ENCODE measurements at places on chromosomes 11 and 22.

DNA sequence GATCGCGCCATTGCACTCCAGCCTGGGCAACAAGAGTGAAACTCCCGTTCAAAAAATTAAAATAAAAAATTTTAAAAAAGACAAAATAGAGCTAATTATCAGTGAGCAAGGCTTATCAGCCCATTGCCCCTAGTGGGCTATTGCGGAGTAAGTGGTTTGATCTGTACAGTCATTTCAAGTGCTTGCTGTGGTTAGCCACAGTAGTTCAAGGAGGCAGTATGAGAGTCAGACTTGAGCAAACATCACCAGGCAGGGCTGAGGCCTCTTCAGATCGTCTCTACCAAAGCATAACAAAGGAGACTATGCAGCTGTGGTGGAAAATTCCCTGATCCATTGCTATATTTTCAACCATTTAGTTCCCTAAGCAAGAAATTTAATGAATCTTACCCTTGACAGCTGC lies 4.3 kb upstream of the SBF2 start:
- no peak for DNase-seq

- no peak for DNase-seq
These were observed 19.6 kb downstream of the DAGLA start for GRCh38 chr11:61699737-61700160.

DNA sequence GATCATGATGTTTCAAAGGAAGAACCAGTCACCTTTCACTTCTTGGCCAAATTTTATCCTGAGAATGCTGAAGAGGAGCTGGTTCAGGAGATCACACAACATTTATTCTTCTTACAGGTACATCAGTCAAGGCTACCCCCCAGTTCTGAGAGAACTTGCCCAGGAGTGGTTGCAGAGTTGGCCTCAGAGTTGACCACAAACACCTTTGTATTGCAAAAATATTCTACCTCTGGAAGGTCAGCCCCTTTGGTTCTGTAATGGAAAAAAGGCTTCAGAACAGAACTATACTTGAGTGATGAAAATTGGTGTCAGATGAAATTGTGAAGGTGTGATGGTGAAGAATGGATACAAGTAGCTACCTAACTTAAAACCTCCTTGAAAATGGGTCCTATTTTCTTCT lies 35.7 kb downstream of the NF2 start:
- DNase-seq = no peak

- DNase-seq = no peak
These were observed 13.2 kb upstream of the PPM1F start for GRCh38 chr22:21965762-21966288.

DNA sequence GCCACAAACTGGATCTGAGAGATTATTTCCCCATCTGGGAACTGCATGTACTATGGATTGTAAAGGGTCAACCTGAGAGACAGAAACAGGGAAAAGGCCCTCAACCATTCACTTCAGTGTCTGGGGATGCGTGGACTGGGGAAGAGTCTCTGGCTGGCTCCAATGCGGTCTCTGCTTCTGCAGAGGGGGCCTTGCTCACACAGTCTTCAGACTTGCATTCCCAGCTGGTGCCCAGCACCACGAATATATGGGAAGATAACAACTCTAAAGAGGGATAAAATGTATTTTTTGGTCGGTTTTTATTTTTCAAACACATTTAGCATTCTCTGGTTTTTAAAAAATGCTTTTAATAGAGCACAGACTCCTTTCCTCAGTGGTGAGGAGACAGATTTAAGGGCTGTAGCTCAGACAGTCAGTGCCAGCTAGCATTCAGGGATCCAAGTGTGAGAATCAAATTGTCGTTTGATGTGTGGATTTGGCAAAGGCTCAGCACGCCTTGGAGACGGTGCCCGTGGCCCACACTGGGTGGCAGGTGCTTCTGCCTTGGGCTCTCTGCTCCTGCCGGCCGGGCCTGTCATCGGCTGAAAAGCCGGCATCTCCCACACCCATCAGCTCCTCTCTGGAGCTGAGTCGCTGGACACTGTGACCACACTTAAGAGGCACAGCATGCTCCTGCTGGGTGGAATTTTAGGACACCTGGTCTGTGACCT lies 8.0 kb upstream of the EFCAB6 start:
- no peak for DNase-seq
